T-helper 1 cell (primary cell): ENCODE measurements at places on chromosomes 2 and 18.

- no peak for DNase-seq
These were observed 253.5 kb downstream of the ACKR3 start for GRCh38 chr2:236823041-236823629.

- DNase-seq: no peak
These were observed 81.5 kb downstream of the BCL2 start for GRCh38 chr18:63237881-63238692.

DNA sequence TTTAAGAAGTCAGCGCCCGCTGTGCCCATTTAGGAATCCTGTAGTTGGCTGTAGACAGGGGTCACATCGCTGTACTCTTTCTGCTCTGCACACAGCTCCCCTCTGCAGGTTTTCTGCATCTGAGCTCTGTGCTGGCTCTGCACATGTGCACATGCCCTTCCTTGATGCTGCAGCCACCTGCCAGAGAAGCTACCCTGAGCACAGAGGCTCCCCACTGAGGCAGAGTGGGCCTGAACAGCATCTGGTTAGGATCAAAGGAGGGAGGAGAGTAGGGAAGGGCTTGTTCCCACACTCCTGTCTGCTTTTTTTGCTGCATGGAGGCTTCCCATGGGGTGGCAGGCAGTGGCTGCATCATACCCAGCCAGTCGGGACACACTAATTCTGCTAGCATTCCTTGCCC lies 238.9 kb downstream of the FHOD3 start:
- no peak for DNase-seq

- DNase-seq: no peak
These were observed 23.0 kb upstream of the CEP68 start for GRCh38 chr2:65033178-65033577.

- no peak for DNase-seq
These were observed 39.5 kb upstream of the NRP2 start for GRCh38 chr2:205642599-205643356.

- DNase-seq: no peak
These were observed 198.8 kb downstream of the KCNS3 start for GRCh38 chr2:18077231-18077630.
